Osteoblast (primary cell): ENCODE measurements at places on chromosomes 2 and 18.

GRCh38 chr2:168611091-168611490 lies 155.0 kb downstream of the CERS6 start:
- H3K4me1 ChIP-seq, result peaks cover 8% of the 10 kb centered on the region
- no peak overlapping the region for H3K27ac ChIP-seq
- no peaks in the 10 kb centered on the region for H3K36me3 ChIP-seq
- DNase-seq, result no peak
- H3K4me3 ChIP-seq, result no peak overlapping the region

DNA sequence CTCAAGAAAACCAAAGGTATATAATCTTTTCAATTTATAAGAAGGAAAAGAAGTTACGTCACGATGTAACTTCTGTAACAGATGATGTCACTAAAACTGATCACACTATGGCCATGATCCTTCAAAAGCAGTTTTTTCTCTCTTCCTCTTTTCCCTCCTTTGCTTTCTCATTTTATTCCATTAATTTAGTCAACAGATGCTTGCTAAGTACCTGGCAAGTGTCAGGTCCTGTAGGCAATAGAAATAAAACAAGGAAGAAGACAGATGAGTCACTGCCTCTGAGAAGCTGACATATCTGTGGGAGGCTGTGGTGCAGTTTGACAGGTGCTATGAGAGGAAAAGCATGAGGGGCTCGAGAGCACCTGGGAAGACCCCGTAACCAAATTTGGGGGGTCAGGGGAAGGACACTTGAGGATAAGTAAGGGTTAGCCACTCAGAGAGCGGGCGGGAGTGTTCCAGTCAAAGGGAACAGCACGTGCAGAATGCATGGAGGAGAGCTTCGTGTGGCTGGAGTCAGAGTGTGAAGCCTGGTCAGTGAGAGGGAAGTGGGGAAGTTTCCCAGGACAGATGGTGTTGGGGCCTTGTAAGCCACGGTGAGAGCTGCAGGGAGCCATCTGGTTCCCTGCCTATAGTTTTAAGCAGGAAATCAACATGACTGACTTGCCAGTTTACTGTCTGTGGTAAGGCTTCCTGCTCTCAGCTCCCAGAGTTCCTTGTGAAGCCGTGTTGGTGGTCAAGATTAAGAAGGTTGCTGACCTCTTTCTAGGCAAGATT lies 198.8 kb upstream of the FOSL2 start:
- no peak for DNase-seq
- no peaks in the 10 kb centered on the region for H3K4me1 ChIP-seq
- no peak overlapping the region for H3K4me3 ChIP-seq
- no peak overlapping the region for H3K27ac ChIP-seq

GRCh38 chr2:204495381-204495780 lies 49.9 kb upstream of the PARD3B start:
- H3K4me3 ChIP-seq, result no peak overlapping the region
- H3K36me3 ChIP-seq, result no peaks in the 10 kb centered on the region
- no peaks in the 10 kb centered on the region for H3K4me1 ChIP-seq
- no peaks in the 10 kb centered on the region for H3K27me3 ChIP-seq

- no peak overlapping the region for H3K4me3 ChIP-seq
- H3K36me3 ChIP-seq, result no peaks in the 10 kb centered on the region
- no peak overlapping the region for H3K27ac ChIP-seq
- peaks cover 36% of the 10 kb centered on the region for H3K4me1 ChIP-seq
- H3K27me3 ChIP-seq, result no peaks in the 10 kb centered on the region
- DNase-seq, result no peak
Observed at GRCh38 chr2:186540941-186541340, 48.9 kb upstream of the ITGAV start.

- no peak overlapping the region for H3K27ac ChIP-seq
- DNase-seq, result no peak
- H3K4me3 ChIP-seq, result no peak overlapping the region
- H3K4me1 ChIP-seq, result no peaks in the 10 kb centered on the region
- no peaks in the 10 kb centered on the region for H3K27me3 ChIP-seq
Observed at GRCh38 chr18:44841221-44841620, 160.5 kb downstream of the SETBP1 start.

GRCh38 chr2:120182019-120182560 lies 41.1 kb downstream of the TMEM185B start:
- DNase-seq, result no peak
- no peak overlapping the region for H3K4me3 ChIP-seq
- no peaks in the 10 kb centered on the region for H3K27me3 ChIP-seq
- no peaks in the 10 kb centered on the region for H3K36me3 ChIP-seq
- H3K4me1 ChIP-seq, result no peaks in the 10 kb centered on the region
- no peak overlapping the region for H3K27ac ChIP-seq

GRCh38 chr18:79935098-79935480 lies 16.4 kb downstream of the SLC66A2 start:
- no peaks in the 10 kb centered on the region for H3K4me1 ChIP-seq
- no peak overlapping the region for H3K27ac ChIP-seq
- peaks cover 22% of the 10 kb centered on the region for H3K36me3 ChIP-seq
- DNase-seq, result peak; percentile 26
- H3K27me3 ChIP-seq, result no peaks in the 10 kb centered on the region

DNA sequence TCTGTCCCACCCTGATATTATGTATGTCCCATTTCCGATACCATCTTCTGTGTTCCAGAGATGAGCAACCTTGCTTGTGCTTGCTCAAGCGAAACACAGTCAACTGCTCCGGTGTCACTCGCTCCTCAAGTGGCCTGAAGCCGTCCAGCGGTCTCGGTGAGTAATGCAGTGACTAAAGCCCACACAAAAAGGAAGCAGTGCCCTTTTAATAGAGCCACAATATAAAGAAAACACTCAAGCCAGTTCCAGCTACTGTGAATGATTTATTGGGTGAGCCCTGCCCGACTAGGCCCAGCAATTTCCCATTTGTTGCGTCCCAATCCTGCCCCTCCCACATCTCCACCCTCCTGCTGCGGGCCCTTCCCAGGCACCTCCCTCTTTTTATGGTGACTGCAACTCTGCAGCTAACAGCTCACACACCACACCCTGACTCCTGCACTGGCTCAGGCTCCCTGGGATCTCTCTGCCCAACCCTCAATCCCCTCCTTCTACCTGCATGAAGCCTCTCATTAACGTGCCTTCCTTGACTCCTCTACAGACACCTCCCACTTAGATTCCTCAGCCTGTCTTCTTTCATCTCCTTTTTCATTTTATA lies 44.2 kb upstream of the DSC1 start:
- no peaks in the 10 kb centered on the region for H3K4me1 ChIP-seq
- H3K27ac ChIP-seq, result no peak overlapping the region
- no peak overlapping the region for H3K4me3 ChIP-seq
- DNase-seq, result peak; percentile 57

DNA sequence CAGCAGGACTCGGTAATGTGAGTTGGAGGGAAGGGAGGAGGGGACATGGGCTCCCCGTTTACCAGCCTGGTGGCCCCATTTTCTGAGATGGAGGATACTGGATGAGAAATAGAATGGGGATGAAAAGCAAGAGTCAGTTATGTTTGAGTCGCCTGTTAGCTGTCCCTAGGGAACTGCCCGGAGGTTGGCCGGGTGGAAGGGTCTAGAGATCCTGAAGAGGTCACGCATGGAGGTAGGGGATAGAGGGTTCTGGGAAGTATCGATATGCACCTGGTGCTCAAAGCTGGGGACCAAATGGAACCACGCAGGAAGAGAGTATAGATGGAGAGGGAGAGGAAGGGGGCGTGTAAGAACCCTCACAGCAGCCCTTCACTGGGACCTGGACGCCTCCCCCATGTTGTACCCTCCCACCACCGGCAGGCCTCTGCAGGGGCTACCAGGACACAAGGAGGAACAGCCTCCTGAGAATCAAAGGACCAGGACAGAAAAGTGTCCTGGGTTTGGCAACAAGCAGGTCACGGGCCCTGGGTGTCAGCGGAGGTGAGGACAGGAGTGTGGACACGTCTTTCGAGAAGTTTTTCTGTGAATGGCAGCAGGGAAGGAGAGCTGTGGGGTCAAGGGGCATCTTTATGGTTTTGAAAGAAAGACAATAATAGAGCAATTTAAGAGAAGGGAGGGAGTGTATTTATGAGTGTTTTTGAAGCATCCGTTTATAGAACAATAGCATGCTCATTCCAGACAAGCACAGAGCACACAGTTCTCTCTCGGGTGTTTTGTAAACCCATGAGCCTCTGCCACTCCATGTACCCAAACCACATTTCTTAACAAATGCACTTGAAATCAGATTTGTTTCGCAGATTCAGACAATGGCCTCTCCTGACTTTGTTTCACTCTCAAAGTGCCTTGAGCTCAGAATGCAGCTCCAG lies 132.2 kb downstream of the SMAD7 start:
- peak overlapping the region; percentile 10 for H3K27ac ChIP-seq
- peaks cover 28% of the 10 kb centered on the region for H3K36me3 ChIP-seq
- H3K4me3 ChIP-seq, result no peak overlapping the region
- H3K4me1 ChIP-seq, result peaks cover 16% of the 10 kb centered on the region

- no peaks in the 10 kb centered on the region for H3K27me3 ChIP-seq
- no peaks in the 10 kb centered on the region for H3K36me3 ChIP-seq
- no peak overlapping the region for H3K27ac ChIP-seq
- no peak overlapping the region for H3K4me3 ChIP-seq
- no peaks in the 10 kb centered on the region for H3K4me1 ChIP-seq
Observed at GRCh38 chr2:23146011-23146410, 239.0 kb upstream of the KLHL29 start.

GRCh38 chr2:11234309-11234708 lies 79.0 kb downstream of the SLC66A3 start:
- no peak overlapping the region for H3K4me3 ChIP-seq
- H3K36me3 ChIP-seq, result no peaks in the 10 kb centered on the region
- H3K27ac ChIP-seq, result no peak overlapping the region
- no peaks in the 10 kb centered on the region for H3K27me3 ChIP-seq
- no peaks in the 10 kb centered on the region for H3K4me1 ChIP-seq

DNA sequence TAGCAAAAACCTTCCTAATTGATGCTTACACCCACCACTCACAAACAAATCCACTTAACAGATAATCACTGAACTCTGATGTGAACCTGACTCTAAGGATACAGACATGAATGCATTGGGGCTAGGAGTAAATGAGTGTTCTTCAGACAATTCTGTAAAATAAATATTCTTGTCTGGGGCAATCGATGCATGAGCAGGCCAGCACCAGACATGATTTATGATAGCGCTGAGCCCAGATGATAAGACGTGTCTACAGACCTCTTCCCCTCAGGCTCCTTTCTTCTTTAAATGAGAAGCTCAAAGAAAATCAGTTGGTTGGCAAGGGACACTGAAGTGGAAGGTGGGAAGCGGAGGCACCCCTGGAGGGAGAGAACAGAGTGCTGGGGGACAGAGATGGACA lies 27.3 kb upstream of the BIN1 start:
- H3K4me1 ChIP-seq, result no peaks in the 10 kb centered on the region
- no peak for DNase-seq
- H3K4me3 ChIP-seq, result no peak overlapping the region
- no peaks in the 10 kb centered on the region for H3K27me3 ChIP-seq

DNA sequence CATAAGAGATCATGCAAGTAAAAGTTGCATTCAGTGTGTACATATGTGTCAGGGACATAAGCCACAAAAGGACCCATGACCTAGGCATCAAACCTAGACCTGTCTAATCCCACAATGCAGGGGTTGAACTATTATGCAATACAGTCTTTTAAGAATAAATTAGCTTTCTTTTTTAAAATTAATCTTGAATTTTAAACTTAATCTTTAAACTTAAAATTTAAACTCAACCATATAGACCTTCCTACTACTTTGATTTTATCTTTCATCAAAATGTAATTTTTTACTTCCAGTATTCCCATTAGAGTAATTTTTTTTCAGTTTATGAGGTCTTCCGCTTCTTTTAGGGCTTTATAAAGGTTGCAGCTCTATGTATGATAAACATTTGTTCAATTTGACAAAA lies 702.9 kb downstream of the SUCLG1 start:
- no peak overlapping the region for H3K27ac ChIP-seq
- H3K27me3 ChIP-seq, result no peaks in the 10 kb centered on the region
- no peaks in the 10 kb centered on the region for H3K4me1 ChIP-seq
- no peaks in the 10 kb centered on the region for H3K36me3 ChIP-seq
- no peak for DNase-seq

DNA sequence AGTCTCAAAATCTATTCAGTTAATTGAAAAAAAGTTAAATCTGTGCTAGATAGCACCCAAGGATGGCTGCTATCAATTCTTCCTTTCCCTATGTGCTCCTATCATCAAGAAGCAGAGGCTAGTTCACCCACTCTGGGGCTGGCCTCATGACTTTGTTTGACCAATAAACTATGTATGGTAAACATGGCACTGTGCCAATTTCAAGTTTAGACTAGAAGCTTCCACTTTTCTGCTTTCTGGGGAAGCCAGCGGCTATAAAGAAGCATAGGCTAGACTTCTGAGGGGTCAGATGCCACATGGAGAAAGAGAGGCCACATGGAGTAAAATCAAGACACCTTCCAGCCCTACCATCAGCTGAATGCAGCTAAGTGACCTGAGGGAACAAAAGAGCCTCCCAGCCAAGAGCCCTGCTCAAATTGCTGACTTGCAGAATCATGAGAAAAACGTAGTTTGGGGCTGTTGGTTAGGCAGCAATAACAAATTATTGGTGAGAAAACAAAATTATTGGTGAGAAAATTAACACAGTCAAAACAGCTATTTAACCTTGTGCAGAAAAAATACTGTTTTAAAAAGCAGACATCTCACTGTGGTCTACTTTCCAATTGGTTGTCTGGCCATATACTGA lies 86.5 kb upstream of the SLC14A2 start:
- H3K36me3 ChIP-seq, result no peaks in the 10 kb centered on the region
- no peak overlapping the region for H3K4me3 ChIP-seq
- no peaks in the 10 kb centered on the region for H3K4me1 ChIP-seq
- H3K27ac ChIP-seq, result no peak overlapping the region
- no peak for DNase-seq

DNA sequence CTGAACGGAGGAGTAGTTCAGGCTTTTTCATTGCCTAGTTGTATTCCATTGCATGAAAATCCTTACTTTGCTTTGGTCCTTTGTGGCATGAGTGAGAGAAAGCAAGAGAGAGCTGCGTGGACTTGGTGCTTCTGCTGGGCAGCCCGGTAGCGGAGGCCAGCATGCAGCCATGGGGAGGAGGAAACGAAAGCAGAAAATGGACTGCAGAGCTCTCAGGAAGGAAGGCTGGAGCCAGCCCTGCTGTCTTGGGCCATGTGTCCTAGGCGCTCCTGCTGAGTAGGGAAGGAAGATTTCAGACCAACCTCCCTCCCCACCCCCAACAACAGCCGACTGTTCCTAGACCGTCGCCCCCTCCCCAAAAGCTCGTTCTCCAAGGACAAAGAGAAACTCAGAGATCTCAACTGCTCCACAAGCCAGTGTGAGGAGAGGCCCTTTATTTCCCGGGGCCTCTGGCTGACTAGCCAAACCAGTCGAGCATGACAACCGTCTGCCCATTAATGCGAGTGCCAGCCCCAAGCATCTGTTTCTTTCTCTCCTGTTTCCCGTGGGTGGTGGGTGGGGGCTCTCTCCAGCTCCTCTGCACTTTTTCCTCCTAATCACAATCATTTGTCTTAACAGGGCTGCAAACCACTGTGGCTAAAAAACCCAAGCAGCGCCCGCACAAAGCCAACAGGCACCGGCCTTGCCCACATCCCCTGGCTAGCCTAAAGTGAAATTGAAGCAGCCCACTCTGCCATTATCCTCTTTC lies 66.8 kb upstream of the FZD7 start:
- H3K4me1 ChIP-seq, result peaks cover 19% of the 10 kb centered on the region
- no peaks in the 10 kb centered on the region for H3K36me3 ChIP-seq
- peak; percentile 37 for DNase-seq
- no peaks in the 10 kb centered on the region for H3K27me3 ChIP-seq
- H3K4me3 ChIP-seq, result no peak overlapping the region
